Left renal pelvis (tissue), 4 donors: ENCODE measurements at places on chromosomes 4 and X.

- no peak for DNase-seq
These were observed 456 bp downstream of the SNX12 start for GRCh38 chrX:71067712-71068043.

DNA sequence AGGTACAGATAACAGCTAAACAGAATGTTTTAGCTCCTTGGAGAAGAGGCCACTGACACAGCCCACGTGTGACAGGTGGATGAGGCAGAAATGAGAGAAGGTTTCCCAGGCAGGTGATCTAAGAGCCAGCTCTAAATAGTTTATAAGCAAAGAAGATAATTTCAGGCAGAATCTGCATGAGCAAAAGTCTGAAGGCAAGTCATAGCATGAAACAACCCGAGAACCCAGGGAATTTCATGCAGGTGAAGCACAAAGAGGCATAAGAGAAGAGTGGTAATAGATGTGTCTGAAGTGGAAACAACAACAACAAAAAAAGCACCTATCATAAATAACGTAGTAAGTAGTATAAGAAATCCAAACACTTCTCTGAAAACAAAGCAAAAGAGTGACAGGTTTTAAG is 275.8 kb upstream of the CPEB2 start:
- DNase-seq = no peak

- no peak for DNase-seq
These were observed 25.2 kb upstream of the SMIM10L2A start for GRCh38 chrX:135396566-135396965.

DNA sequence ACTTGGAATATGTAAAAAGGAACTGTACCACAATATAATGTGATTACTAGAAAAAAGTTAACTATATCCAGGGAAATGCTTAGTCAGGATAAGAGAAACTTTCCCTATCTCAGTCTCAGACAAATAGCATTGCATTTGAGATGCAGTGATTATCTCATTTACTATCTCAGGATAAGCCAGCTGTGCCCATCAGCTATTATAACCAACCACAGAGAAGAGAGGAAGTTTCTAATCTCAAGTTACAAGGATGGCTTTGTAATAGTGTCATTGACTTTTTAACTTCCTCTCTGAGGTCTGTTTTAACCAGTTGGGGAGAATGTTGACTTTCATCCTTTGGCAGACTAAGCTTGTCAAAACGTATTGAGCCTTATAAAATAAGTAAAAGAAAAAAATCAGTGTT is 56.5 kb downstream of the SNX25 start:
- no peak for DNase-seq

GRCh38 chrX:118961866-118962560 is 12.4 kb upstream of the LONRF3 start:
- no peak for DNase-seq

GRCh38 chr4:89502581-89502980 is 195.0 kb upstream of the GPRIN3 start:
- DNase-seq = no peak

GRCh38 chr4:176432811-176433540 is 113.2 kb downstream of the SPCS3 start:
- no peak for DNase-seq

DNA sequence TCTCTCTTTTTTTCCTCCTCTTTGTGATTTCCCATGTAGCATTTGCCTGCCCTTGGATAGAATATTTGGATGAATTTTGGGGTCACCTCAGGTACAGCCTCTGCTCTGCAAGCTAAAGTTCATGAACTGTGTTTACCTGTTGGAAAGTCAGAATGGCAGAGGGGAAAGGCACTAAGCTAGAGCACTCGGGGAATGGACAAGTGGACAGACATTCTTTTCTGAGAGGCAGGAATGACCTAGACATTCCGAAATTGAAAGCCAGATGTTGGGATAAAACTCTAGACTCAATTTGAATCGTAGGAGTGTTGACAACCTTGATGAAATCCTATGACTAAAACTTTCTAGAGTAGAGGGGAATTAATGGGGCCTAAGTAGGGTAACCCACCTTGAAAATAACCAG is 56.1 kb downstream of the LUZP4 start:
- no peak for DNase-seq

GRCh38 chrX:20571611-20572010 is 304.9 kb upstream of the RPS6KA3 start:
- DNase-seq = no peak

- no peak for DNase-seq
These were observed 319.2 kb downstream of the PCDH7 start for GRCh38 chr4:31039382-31039781.

DNA sequence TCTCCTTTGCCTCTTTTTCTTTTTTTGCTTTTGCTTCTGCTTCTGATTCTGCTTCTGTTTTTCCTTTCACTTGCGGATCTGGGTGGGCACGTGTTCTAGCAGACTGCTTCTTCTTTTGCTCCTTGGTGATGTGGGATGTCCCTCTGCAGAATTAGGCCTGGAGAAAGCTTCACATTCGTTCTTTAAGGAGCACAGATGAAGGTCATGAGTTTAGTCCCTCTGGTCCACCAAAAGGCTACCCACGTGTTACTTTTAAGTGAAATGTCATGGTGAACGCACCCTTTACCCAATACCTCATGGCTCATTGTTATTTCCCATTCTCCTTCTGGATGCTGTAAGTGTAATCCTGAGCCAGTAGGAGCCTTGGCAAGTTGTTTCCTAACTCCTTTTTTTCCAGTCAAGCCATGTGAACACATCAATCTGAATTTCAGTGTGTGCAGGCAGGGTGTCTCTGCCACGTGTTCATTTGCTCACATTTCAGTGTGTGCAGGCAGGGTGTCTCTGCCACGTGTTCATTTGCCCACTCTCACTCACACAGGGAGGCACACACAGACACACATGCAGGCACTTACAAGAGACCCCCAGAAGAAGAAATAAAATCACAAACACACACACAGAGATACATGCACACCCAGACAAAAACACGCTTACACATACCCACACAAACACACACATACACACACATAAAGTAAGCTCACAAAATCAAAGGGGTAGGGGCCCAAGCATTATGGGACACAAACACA is 36.9 kb downstream of the NBDY start:
- DNase-seq = no peak

GRCh38 chr4:16253127-16253960 is 27.1 kb upstream of the TAPT1 start:
- no peak for DNase-seq

DNA sequence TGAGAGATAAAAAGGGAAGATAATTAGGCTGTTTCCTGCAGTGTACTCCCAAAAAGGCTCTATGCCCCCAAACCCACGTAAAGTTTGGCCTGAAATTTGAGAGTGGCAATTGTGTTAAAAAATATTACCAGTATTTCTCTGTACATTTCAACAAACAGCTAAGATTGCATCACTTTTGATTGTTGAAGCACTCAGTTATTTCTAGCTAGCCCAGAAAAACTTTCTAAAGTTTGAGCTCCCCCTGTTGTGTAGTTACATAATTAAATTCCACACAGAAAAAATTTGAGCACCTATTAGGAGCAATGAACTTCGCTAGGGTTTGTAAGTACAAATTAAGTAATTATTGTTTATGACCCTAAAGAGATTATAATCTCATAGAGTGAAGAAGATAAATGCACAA is 109.4 kb downstream of the DLG3 start:
- DNase-seq = no peak

GRCh38 chr4:29336861-29337260 is 1383.3 kb upstream of the PCDH7 start:
- DNase-seq = no peak

GRCh38 chr4:2256781-2257191 is 5.1 kb downstream of the MXD4 start:
- DNase-seq = no peak

DNA sequence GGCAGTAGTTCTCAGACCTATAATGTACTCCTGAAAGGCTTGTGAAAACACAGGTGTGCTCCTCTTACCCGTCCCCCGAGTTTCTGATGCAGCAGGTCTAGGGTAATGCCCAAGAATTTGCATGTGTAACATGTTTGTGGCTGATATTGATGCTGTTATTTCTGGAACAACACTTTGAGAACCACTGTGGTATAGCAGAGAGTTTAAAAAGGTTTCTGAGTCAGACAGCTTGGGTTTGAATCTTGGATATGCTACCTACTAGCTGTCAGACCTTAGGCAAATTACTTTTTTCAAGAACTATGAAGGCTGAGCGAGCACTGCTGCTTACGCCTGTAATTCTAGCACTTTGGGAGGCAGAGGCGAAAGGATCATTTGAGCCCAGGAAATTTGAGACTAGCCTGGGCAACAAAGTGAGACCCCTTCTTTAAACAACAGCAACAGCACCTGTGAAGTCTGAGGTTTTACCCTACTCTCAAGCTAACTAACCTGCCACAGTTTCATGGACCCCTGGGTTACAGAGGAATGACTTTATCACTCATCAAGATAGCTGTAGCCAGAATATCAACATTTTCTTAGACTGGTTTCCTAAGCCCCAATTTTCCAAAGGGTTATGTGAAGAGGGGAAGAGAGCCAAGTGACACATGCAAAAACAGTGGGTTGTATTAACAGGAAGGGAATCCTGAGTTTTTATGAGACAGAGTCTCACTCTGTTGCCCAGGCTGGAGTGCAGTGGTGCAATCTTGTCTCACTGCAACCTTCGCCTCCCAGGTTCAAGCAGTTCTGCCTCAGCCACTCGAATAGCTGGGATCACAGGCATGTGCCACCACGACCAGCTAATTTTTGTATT is 5.1 kb downstream of the AFF1 start:
- DNase-seq = no peak

DNA sequence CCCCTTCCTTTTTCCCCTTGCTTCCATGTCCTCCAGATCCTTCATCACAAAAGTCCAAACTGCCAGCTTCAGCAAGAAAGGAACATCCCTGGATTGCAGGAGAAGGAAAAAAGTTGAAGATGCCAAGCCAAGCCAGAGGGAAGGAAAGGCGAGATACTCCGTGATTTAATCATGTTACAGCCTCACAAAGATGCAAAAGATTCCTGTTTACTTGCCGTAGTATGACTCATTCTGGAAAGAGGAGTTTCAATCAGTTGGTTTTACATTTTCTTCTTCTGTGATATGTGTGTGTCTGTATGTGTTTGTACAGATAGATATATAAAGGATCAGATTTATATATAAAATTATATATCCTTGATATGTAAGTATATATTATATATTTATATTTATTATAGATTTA is 69.3 kb downstream of the BTC start:
- no peak for DNase-seq

GRCh38 chr4:76058302-76058701 is 16.2 kb upstream of the ART3 start:
- DNase-seq = no peak

- no peak for DNase-seq
These were observed 79.2 kb downstream of the EFNB1 start for GRCh38 chrX:68908071-68908470.

GRCh38 chrX:54064564-54064963 is 20.3 kb upstream of the PHF8 start:
- DNase-seq = no peak

GRCh38 chrX:103791228-103791627 is 14.6 kb downstream of the PLP1 start:
- no peak for DNase-seq

- no peak for DNase-seq
These were observed 1138.4 kb downstream of the PCDH19 start for GRCh38 chrX:99271641-99272040.

DNA sequence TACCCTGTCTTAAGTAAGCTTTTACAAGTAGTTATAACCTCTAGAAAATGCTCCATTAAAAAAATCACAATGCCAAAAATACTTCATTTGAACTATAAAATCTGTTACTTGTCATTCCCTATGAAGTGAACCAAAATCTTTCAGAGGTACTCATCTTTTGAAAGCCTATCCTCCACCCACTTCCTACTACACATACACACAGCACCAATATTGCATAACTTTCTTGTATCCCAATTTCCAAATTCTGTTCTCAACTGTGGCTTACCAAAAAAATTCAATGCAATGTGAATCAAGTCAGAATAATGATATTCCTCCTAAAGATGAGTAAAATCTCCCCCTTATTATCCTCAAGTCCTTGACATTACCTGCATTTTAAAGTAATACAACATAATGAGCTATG is 15.9 kb downstream of the DHX15 start:
- DNase-seq = no peak

GRCh38 chr4:26273616-26273980 is 47.2 kb upstream of the RBPJ start:
- no peak for DNase-seq

DNA sequence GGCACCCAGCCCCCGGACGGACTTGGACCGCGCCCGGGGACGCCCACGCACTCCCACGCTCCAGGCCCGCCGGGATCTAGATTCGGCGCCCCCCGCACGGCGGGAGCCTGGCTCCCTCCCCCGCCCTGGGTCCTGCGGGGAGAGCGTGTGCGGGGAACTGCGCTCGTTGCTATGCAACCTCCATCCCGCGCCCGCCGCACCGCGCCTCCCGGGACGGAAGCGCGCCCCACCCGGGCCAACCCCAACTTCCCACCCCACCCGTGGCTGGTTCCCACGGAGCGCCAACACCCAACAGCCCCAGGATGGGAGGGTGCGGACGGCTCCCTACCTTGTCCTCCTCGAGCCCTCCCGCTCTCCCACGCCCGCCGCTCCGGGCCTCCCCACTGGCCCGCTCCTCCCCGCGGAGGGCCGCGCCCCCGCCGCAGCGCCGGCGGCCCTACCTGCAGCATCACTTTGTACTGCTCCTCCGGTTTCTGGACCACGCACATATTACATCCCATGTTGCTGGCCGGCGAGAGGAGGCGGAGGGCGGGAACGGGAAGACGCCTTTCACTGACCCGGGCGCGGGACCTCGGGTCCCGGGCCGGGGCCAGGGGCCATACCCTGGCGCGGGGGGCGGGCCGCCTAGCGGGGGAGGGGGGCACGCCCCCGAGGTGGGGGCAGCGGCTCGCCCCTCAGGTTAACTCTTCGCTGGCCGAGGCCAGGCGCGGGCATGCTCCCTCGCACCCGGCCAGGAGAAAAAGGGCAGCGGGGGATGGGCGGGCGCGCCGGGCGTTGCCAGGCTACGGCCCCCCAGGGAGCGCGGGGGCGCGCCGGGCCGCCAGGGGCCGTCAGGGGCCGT is at the start of gene PDZD4:
TSS of gene PDZD4 (minus strand) at position 746 of the 841 bp plus-strand sequence. CDS start at position 500, 246 bp downstream.
- no peak for DNase-seq

- DNase-seq = no peak
These were observed 277.5 kb upstream of the AGTR2 start for GRCh38 chrX:115892787-115893671.

GRCh38 chr4:77600521-77601451 is 4.8 kb upstream of the CXCL13 start:
- DNase-seq = no peak

GRCh38 chr4:8090744-8091301 is 67.8 kb downstream of the ABLIM2 start:
- DNase-seq = no peak

- DNase-seq = no peak
These were observed 126.7 kb upstream of the CENPE start for GRCh38 chr4:103324811-103325210.

DNA sequence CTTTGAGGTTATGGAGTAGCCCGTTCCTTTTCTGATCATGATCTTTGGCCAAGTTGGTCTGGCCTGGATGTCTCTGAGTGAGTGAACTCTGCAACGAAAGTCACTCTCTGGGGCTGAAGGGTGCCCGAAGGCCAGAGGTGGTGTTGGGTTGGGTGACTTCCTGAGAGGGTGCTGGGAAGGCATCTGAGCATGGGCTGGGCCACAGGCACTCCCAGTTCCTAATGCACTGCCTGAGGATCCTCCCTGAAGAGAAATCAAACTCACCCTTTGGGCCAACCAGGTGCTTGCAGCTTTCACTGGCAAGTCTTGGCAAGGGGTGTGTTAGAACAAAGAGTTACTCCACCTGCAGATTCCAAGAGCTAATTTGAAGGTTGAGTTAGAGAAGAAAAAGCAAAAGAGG is 66.4 kb upstream of the SCML1 start:
- DNase-seq = no peak

- DNase-seq = no peak
These were observed 88.6 kb downstream of the NFKB1 start for GRCh38 chr4:102589743-102590142.
